ENCODE measurements at places on chromosomes 13 and 19.
A peak's percentile ranks its signal among the peaks of the same experiment; 100 is the strongest.

GRCh38 chr13:94542917-94543316, 53.0 kb downstream of the TGDS start:
- peak; percentile 76 for DNase-seq

GRCh38 chr19:16361926-16362325, 37.3 kb downstream of the KLF2 start:
- no peak for DNase-seq

DNA sequence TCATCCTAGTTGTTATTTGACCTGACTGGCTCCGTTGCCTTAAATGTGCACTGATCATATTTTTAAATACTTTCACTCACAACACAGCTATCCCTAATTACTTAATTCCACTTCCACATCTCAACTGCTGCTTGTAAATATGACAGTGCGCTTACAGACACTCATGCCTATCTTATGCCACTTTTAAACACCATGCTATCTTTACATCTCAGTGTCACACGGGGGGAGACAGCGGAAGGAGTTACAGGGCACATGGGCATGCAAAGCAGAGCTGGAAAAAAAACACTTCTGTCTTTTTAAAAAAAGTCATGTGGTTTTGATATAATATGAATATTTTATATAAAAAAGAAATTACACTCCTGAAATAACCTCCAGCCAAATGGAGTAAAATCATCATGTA, 44.1 kb downstream of the SMAD9 start:
- DNase-seq: no peak

GRCh38 chr13:99435998-99436397, 65.3 kb upstream of the TM9SF2 start:
- no peak for DNase-seq

GRCh38 chr19:44807652-44808462, 1.0 kb upstream of the BCAM start:
- no peak for DNase-seq

DNA sequence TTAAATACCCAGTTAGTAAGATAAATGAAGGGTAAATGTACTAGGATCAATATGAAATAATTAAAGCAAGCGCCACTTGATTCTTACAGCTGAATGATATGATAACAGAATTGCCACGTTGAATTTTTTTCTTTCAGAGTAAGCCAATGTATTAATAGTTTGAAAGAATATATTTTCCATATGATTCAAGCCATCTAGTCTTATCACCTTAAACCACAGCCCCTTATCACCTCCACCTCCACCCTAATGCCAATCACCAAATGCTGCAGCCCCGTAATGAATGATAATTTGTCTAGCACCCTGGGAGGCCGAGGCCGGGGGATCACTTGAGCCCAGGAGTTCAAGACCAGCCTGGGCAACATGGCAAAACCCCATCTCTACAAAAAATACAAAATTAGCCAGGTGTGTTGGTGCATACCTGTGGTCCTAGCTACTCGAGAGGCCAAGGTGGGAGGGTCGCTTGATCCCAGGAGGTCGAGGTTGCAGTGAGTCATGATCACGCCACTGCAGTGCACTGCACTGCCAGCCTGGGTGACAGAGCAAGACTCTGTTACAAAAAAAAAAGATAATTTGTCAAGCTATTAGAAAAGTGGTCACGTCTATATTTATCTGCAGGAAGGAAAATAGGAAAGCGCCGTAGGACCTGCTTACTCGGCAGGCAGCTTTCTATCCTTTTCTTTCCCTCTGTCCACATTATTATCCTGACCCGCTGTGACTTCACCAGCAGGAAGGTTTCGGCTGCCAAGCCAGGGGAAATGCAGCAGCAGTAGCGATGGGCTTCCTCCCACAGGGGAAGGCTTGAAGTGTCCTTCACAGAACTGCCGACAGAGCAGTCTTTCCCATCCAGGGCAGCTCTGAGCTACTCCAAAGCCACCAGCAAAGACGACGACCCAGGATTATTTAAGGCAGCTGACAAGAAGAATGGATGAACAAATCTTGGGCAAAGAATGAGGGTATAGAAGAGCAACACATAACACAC, 19.7 kb upstream of the CLN5 start:
- DNase-seq: no peak

DNA sequence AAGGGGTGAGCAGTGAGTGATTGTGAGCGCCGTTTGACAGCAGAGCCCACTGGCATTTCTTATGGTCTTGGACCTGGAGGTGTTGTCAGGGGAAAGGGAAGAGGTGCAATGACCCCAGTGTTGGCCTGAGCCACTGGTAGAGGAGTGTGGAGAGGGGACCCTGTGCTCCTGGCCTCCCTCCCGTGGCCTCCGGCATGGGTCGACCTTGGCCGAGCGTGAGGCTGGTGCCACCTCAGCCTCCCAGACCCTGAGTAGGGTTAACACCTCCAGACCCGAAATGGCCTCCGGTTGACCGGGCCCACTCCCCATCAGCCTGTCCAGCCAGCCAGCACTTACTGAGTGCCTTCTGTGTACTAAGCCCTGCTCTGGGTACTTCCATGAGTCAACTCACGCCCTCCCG, 6.5 kb downstream of the TRAPPC5 start:
- DNase-seq: no peak

- DNase-seq: no peak
These were observed at the start of gene TTC9B for GRCh38 chr19:40217934-40218890. TSS of gene TTC9B (minus strand) at chr19:40218384. CDS start at chr19:40218381, 3 bp downstream.

DNA sequence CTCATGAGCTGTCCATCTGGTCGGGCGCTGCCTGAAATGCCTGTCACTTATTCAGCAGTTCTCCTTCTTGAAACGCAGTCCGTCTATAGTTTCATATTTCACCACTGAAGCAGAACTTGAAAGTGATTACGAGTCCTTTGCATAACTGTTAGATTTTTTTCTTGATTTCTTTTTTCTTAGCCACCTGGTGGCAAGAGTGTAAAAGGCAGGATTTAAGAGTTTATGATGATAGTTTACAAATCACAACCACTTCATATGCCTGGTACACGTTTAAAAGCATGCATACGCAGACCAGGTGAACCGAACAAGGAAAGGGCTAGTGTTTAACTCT, 45.8 kb downstream of the GGACT start:
- DNase-seq: no peak

GRCh38 chr13:71214821-71215220, 652.2 kb downstream of the DACH1 start:
- DNase-seq: no peak

- DNase-seq: no peak
These were observed 5.2 kb downstream of the IRF3 start for GRCh38 chr19:49660338-49660961.

DNA sequence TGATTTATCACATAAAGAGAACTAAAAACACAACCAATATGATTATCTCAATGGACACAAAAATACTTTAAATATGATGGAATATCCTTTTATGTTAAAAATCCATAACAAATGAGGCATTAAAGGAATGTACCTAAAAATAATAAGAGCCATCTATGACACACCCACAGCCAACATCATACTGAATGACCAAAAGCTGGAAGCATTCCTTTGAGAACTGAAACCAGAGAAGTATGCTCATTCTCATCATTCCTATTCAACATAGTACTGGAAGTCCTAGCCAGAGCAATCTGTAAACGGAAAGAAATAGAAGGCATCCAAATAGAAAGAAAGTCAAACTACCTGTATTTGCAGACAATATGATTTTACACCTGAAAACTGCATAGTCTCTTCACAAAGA, 671.0 kb downstream of the SLITRK1 start:
- DNase-seq: no peak

- no peak for DNase-seq
These were observed 527.9 kb downstream of the FGF9 start for GRCh38 chr13:22198641-22199217.

DNA sequence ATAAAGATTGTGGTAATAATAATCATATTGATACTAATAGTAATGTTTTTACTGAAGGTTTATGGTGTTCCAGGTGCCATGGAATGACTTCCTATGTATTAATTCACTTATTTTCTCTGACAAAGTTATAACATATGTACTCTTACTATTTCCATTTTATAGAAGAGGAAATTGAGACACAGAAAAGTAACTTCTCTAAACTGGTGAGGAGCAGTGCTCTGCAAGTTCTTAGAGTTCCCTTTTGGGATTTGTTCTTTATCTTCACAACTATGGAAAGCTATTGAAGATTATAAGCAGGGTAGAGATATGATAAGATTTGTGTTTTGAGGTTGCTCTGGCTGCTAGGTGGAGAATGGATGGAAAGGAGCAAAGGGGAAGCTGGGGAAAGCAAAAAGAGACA, 83.9 kb upstream of the OLFM4 start:
- no peak for DNase-seq

DNA sequence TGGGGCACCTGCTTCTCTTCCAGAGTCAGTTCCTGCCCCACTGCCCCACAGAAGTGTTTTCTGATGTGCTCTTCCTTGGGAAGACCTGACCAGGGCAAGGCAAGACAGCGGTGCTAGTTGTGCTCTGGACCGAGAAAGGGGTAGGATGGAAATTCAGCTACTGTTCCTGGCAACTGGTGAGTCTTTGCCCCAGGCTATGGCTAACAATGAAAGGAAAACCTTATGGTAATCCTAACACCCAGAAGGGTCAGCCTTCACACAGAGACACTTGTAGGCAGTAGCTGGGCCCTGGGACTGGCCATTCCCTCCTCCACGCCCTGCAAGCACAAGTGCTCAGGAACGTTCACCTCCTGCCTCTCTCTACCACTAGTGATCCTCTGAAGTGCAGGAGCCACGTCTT, 9.6 kb upstream of the CYSLTR2 start:
- DNase-seq: no peak

GRCh38 chr19:1582201-1582600, 10.5 kb downstream of the MBD3 start:
- no peak for DNase-seq

DNA sequence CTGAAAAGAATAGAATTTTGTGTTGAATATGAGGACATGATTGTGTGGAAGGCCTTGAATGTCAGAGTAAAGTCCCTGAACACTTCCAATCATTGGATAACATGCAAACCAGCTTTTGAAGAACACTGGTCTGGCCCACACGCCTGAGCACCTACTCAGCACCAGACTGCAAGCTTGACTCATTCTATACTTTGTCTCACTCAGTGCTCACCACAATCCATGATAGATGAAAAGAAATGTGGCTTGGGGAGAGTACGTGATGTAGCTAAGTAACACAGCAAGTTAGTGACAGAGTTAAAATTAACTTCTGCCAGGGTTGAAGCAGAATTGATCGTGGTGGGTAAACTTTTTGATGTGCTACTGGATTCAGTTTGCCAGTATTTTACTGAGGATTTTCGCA, 12.0 kb downstream of the DLEU7 start:
- DNase-seq: no peak

DNA sequence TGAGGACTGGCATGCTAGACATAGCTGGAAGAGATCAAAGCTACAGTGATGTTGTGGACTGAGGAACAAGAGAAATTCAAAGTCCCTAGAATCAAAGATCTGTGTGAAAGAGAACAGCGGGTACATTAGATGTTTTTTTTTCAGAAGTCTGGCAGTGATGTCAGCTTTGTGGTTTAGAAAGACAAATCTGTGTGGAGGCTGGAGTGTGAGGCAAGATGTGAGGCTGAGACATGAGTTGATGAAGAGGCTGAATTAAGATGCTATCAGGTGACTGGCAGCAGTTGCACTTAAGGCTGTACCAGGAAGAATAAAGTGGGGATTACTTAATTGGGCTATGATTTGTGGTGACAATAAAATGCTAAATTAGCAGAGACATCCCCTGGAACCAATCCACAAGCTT, 46.5 kb downstream of the DNAJC3 start:
- DNase-seq: no peak

DNA sequence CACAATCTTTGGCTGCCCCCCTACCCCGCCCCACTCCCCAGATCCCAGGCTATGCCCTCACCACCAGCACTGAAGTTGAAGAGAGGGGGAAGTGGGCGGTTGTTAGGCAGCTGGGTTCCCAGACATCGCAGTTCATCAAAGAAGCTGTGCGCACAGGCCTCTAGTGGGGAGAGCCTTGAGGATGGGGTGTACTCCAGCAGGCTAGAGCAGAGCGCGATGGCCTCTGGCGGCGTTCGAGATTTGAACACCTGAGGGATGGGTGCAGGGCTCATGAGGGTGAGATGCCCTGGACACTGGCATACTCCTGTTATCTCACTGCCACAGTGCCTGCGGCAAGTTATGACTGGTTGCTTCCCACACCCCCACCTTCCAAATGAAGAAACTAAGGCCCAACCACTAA, 10.0 kb downstream of the GSK3A start:
- no peak for DNase-seq

DNA sequence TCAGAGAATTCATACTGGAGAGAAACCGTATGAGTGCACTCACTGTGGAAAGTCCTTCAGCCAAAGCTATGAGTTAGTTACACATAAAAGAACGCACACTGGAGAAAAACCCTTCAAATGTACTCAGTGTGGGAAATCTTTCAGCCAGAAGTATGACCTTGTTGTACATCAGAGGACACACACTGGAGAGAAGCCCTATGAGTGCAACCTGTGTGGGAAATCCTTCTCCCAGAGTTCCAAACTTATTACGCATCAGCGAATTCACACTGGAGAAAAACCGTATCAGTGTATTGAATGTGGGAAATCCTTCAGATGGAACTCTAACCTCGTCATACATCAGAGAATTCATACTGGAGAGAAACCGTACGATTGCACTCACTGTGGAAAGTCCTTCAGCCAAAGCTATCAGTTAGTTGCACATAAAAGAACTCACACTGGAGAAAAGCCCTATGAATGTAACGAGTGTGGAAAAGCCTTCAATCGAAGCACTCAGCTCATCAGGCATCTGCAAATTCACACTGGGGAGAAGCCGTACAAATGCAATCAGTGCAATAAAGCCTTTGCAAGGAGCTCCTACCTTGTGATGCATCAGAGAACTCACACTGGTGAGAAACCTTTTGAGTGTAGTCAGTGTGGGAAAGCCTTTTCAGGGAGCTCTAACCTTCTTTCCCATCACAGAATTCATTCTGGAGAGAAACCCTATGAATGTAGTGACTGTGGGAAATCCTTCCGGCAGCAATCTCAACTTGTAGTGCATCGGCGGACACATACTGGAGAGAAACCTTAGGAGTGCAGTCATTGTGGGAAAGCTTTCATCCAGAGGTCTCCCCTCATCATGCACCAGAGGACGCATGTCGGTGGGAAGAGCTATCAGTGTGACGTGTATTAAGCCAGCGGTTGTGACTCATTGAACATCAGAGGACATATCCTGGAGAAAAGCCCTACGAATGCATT, 16.5 kb upstream of the ZNF8 start:
- DNase-seq: peak; percentile 12

GRCh38 chr13:96860882-96861281, 133.4 kb downstream of the OXGR1 start:
- DNase-seq: no peak

DNA sequence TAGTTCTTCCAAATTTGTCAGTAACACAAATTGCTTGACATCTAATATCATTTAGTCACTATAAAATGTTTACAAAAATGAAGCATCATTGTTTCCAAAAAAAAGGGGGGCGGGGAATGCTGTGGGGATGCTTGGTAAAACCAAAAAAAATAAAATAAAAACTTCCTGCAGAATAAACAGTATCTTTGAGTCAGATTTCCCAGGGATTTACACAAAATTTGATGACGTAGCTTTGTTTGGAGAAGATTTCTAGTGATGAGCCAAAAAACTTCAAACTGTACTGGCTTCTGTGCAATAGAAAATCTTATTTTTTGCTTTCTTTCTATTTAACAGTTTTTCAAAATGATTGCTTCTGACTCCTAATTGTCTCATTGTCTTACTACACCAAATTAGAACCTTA, 80.0 kb downstream of the MZT1 start:
- DNase-seq: no peak

- no peak for DNase-seq
These were observed 774 bp downstream of the ALDH16A1 start for GRCh38 chr19:49453757-49454240.

- no peak for DNase-seq
These were observed 43.6 kb upstream of the SERP2 start for GRCh38 chr13:44329909-44330545.
